ENCODE measurements at places on chromosomes 5 and 9.

DNA sequence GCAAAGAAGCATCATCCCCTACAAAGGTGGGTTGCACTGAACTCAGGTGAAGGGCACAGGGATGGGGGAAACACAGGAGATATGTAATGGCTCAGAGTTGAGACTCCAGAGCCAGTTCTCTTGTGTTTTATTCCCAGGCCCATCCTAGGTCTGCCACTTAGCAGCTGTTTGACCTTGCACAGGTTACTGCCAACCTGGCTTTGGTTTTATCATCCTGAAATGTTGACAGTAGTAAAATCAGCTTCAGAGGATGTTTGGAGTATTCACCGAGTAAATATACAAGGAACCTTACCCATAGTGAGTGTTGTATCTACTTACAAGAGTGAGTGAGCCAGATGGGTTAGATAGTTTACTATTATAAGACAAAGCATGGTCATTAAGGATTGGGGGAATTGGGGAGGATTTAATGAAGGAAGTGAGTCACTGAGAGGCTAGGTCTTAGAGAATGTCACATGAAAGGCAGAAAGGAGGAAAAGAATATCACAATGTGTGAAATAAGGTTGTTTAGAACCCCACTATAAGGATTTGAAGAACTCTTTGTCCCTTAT is 141.3 kb downstream of the MAN2A1 start:
- DNase-seq, result no peak

DNA sequence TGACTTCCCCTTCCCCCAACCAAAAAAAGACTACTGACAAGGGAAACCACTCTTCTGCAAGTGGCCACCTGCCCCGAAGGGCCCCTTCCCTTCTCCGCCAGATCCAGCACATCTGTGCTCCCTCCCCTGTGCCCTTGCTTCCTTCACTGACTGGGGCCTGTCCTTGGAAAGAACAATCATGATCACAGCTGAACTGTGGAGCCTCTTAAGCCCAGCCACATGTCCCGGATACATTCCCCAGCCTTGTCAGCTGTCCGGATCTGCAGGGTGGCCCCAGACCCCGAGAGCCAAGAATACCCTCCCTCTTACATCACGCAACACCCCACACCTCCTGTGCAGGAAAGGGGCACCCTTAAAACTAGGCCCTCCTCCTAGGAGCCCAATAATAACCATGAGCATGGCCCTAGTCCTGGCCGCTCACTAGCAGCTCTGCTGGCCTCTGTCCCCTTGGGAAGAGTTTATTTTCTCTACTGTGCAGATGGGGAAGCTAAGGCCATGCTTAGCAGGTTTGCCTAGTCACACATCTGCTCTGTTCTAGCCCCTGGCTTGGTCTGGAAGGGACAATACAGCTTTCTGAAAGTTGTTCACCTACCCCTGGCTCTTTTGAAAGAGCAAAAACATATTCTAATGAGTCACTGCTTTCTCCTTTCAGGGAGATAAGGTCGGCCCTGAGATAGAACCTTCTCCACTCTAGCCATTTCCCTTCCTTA is 3.8 kb downstream of the SPRY4 start:
- no peak for DNase-seq

- DNase-seq, result no peak
Observed at GRCh38 chr5:40364441-40364840, 315.3 kb upstream of the PTGER4 start.

DNA sequence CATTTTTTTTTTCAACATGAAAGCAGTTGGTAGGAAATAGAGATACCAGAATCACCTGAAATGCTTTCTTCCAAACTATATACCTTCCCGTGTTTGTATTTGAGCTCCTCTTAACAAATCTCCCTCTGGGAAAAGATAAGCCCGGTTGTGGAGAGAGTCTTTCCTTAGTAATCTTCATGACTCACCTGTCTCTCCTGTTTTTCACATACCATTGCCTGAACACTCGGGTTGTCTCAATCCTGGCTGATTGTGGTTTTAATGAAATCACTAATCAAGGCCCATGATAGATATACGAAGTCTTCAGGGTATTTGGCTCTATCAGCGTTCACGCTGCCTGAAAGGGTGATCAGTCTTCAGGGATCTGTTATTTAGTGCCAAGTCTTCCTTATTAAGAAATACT is 136.7 kb downstream of the MAN2A1 start:
- DNase-seq, result no peak

DNA sequence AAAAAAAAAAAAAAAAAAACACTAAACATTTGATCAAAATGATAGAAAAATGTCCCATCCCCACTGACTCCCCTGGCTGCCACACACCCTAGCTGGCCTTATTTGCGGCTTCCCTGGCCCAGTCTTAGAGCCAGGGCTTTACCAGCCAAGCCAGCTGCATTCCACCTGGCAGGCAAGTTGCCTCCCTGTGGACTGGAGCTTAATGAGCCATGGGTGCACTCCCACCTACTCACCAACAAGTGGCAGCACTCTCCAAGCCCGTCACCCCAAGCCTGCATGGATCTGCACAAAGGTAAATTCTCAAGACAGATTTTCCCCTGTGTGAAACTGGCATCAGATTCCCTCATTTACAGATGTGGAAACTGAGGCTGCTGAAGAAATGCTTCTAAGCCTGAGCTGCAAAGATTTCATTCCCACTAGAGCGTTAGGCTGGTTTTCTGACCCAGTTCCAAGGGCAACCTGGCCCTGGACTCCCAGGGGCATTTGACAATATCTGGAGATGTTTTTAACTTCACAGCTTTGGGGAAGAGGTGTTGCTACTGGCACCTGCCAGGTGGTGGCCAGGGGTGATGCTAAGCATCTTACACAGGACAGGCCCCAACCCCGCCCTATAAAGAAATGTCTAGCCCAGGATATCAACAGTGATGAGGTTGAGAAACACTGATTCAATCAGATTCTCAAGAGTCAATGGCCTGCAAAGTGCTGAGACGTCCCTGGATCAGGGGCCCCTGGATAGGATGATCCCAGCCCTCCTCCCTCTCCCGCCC is 21.9 kb upstream of the VDAC1 start:
- peak; percentile 12 for DNase-seq

DNA sequence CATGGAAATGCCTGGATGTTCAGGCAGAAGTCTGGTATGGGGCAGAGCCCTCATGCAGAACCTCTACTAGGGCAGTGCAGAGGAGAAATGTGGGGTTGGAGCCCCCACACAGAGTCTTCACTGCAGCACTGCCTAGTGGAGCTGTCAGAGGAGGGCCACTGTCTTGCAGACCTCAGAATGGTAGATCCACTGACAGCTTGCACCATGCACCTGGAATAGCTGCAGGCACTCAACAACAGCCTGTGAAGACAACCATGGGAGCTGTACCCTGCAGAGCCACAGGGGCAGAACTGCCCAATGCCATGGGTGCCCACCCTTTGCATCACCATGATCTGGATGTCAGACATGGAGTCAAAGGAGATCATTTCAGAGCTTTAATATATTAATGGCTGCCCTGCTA is 36.9 kb downstream of the TRIP13 start:
- no peak for DNase-seq

- no peak for DNase-seq
Observed at GRCh38 chr5:158985492-158985891, 114.2 kb downstream of the EBF1 start.

DNA sequence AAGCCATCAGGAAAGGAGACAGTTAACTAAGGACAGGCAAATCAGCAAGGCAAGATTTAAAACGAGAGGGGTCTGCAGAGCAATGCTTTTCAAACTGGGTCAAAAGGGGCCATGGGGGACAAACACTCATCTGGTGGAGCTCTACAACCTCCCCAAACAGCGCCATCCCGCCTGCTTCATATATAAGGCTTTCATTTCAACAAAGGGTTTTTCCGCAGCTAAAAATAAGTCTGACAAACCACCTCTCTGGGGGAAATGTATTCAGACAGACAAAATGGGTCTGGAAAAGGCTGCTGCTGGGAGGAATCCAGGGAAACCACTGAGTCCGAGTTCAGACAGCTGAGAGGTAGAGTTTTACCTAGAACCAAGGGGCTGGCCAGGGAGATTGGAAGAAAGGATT is 8.3 kb upstream of the SEPTIN8 start:
- DNase-seq, result no peak

DNA sequence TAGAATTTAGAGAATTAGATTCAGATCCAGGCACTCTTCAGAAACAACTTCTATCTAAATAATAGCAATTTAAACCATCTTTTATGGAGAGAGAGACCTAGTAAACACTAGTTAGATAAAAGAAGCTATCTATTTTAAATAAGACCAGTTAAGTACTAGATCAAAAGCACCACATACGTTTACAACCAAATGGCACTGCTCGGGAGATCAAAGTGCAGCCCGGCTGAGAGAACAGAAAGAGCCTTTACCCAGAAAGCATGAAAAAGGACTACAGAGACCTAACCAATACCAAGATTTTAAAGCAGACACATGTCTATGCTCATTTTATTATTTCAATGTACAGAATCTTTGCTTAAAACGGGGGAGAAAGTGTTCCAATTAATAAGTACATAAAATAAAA is 30.8 kb downstream of the LIX1 start:
- DNase-seq, result no peak

DNA sequence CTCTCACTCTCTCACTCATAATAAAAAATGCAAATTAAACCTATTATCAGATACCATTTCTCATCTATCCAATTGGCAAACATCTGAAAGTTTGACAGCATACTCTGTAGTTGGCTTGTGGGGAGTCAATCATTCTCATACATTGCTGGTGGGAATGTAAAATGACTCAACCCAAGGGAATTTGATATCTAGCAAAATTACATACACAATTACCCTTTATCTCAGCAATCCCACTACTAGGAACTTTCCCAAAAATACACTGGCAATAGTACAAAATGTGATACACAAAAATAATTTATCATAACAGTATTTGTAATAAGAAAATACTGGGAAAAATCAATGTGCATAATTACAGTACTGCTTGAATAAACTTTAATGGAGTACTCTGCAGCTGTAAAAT is 731.3 kb downstream of the DTWD2 start:
- no peak for DNase-seq

GRCh38 chr9:11443631-11444030 is 830.8 kb upstream of the PTPRD start:
- no peak for DNase-seq

GRCh38 chr5:51377151-51378060 is 5.8 kb upstream of the ISL1 start:
- no peak for DNase-seq

DNA sequence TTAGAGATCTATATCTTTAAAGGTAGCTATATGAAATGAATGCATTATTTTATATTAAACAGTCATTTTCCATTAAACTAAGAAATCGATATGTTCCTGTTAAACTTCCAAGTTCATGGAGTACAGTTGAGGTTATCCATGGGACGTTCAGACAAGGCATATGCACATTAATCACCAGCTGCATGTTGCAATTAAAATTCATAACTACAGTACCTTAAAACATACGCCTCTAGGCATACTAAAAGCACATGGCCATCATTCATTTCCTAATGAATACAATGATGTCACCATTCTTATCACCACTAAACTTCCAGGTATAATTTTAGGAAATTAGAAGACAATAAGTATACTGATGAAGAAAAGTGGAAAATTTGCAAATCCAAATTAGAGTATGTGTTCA is 174.3 kb downstream of the CDH12 start:
- no peak for DNase-seq

GRCh38 chr5:141512911-141513626 is 24.2 kb downstream of the PCDHGC5 start:
- peak; percentile 12 for DNase-seq

DNA sequence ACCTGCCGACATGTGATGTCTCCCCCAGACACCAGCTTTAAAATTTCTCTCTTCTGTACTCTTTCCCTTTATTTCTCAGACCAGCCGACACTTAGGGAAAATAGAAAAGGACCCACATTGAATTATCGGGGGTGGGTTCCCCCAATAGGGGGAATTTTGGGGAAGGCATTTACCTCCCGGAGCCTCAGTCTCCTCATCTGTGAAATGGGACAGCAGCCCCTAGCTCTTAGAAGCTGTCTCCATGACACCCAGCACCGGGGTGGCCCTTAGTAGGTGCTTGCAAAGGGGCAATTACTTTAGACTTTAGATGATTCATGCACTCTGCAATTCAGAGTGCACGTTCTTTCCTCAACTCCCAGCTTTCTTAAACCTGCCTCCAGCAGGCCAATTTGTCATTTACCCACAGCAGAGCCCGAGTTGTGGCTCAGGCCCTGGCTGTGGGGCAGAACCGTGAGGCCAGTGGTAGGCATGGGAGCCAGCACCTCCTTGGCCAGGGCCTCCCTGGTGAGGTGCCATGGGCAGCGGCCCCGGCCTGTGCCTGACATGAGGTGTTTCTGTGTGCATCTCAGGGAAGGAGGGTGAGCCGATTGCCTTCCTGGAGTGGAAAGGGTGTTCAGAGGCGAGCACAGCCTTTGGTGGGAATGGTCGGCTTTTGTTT is 51.7 kb downstream of the SH3PXD2B start:
- no peak for DNase-seq

GRCh38 chr5:137333475-137333874 is 165.7 kb downstream of the SPOCK1 start:
- no peak for DNase-seq

- no peak for DNase-seq
Observed at GRCh38 chr5:110309222-110309621, 417.2 kb downstream of the TMEM232 start.

- no peak for DNase-seq
Observed at GRCh38 chr5:86864051-86864450, 246.3 kb downstream of the COX7C start.

GRCh38 chr9:80698725-80699410 is 990.5 kb downstream of the TLE1 start:
- DNase-seq, result no peak

- DNase-seq, result no peak
Observed at GRCh38 chr5:138491284-138491648, 26.0 kb downstream of the EGR1 start.

GRCh38 chr9:98742325-98743280 is 33.9 kb upstream of the GABBR2 start:
- no peak for DNase-seq

GRCh38 chr9:108834959-108835665 is 20.7 kb downstream of the ACTL7B start:
- no peak for DNase-seq

- no peak for DNase-seq
Observed at GRCh38 chr9:131366761-131367401, 27.0 kb upstream of the PRRC2B start.

DNA sequence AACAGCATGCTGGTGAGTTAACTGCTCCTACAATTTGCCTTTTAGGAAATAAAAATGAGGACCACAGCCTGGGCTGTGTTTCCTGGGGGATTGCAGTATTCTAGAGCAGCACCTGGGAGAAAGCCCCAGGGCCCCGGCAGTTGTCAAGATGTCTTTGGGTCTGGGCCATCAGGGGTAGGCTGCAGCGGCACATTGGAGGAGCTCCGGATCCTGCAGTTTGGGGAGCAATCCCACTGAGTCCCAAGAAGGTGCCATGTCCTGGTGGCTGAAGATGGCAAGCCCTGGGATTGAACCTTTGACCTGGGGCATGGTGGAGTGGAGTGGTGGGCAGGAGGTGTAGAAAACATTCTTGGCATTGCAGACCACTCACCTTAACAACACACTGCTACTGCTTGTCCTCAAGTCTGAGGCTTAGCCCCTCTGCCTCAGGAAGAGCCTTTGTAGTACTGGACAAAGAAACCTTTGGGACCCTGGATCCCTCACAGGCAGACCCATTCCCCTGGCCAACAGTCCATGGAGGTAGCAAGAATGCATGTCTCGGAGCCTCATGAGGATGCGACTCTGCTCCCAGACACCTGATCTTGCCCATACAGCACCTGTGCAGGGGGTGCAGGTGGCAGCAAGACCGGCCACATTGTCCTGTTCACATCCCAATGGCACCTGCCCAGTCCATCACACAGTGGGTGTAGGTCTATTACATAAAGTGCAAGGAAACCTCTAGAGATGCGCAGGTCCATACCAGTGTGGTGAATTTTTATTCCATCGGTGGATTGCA is 159.1 kb upstream of the IRX2 start:
- no peak for DNase-seq

- no peak for DNase-seq
Observed at GRCh38 chr5:59099270-59099994, 516.6 kb downstream of the RAB3C start.
